NCI-H345 (cell line): ENCODE measurements at places on chromosomes 12 and 14.
A peak's percentile ranks its signal among the peaks of the same experiment; 100 is the strongest.

GRCh38 chr12:94849411-94849976 lies 154.0 kb downstream of the NDUFA12 start:
- no peak for DNase-seq

DNA sequence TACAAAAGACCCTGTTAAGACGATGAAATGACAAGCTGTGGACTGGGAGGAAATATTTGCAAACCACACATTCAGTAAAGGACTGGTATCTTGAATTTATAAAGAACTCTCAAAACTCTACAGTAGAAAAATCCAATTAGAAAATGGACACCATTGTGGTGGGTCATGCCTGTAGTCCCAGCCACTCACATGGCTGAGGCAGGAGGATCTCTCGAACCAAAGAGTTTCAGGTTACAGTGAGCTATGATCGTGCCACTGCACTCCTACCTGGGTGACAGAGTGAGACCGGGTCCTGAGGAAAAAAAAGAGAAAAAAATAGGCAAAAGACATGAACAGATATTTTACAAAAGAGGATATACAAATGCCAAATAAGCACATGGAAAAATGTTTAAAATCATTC lies 41.9 kb downstream of the TTC6 start:
- DNase-seq: no peak

DNA sequence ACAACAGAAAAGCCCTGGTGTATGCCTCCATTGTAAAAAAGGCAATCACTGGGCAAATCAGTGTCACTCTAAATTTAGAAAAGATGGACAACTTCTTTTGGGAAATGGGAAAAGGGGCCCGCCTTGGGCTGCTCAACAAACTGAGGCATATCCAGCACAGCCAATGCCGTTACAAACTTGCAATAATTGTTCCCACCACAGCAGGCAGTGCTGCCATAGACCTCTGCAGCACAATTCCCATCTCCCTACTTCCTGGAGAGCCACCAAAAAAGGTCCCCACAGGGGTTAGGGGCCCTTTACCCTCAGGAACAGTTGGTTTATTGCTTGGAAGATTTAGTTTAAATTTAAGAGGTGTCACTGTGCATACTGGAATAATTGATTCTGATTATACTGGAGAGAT lies 16.4 kb upstream of the OR8S1 start:
- no peak for DNase-seq

GRCh38 chr14:104724407-104724980 lies 465 bp downstream of the ADSS1 start:
- no peak for DNase-seq

DNA sequence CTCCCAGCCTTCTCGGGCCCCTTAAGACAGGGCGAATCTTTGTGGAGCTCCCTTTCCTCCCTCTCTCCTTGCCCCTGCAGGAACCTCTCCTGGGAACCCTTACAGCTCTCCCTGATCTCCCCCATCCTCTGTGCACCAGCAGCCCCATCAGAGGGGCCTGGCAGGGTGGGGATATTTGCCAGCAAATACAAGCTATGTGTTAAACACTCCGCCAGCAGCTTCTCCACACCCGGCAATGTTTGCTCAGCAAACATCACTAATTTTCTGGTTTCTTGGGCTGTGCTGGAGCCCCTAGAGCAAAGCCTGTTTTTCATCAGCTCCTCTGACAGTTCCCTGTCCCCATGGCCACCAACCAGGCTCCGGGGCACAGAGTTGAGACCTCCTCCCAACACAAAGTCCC lies 147.5 kb upstream of the LHX5 start:
- DNase-seq: no peak

DNA sequence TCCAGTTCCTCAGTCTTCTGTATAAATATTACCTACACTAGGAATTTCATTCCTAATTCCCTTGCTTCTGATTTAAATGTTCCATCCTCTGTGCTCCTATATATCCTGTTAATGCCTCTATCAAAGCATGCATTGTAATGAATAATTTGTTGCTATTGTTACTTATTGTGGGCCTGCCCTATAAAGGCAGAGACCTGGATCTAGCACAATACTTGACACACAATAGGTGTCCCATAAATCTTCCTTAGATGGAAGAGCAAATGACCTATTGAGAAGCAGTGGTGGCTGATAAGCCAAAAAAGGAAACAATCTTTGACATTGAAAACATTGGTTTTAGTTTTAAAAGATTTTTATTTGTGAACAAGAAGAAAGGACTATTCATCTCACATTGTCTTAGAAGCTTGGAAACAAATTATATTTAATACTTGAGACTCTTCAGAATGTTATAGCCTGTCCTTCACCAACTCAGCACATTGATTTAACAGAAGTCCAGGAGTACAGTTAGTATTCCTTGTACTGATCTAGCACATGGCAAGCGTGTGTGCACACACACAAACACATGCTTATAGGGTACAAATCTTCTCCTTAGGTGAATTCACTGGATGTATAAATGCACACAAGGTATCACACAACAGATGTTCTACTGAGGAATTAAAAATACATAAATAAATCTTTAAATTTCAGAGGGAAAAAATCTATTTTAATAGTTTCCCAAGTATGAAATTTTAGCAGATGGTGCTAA lies 135.9 kb downstream of the DUSP6 start:
- DNase-seq: no peak

DNA sequence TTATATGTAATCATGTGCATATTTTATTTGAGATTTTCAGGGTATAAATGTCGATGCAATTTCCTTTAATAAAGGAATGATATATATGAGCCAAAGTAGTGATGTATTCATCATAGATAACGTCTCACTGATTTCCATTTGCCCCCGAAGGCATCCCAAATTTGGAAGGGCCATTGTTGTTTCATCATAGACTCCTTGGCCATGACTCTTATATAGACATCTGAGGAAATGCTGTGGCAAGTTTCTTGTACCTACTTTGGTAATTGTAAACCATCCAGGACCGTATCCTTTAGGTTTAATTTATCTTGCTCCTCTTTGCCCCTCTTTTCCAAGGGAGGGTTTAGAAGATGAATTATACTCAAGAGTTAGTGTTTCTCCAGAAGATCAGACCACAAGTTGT lies 84.7 kb downstream of the SAMD4A start:
- no peak for DNase-seq

- DNase-seq: peak; percentile 96
Measured at GRCh38 chr14:61608245-61609165, 86.8 kb upstream of the HIF1A start.

DNA sequence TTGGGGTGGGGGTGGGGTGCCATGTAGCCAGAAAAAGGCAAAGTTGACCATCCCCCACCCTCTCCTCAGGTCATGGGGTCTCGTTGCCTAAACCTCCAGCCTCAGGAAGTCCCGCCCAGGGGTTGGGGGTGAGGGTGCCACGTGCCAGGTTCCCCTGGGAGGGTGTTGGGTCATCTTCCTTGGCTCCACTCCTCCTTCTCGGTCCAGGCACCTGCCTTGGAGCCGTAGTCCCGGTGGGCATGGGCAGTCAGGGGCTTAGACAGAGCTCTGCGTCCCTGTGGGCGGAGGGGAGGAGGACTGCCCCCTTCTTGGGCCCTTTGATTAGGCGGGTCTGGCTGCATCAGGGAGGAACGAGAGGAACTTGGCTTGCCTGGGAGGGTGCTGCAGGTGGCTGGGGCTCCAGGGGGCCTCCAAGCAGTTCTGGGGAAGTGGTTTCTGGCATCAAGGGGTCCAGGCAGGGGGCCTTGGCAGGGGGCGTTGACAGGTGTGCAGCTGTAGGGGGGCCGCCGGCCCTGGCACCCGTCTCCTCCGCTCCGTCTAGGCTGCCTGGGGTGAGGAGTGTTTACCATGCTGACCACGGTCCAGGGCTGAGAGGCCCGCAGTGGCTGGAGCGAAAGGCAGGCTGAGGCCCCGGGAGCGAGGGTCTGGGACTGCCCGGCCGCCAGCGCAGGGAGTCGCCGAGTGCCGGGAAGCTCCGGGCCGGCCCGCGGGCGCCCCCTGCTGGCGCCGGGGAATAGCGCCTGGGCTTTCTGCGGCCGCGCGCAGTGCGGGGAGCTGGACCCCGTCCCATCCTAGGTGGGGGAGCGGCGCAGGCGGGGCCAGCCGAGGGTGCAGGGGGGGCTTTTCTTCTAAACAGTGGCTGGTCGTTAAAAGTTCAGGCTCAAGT lies 7.9 kb downstream of the SETD1B start:
- peak; percentile 79 for DNase-seq

DNA sequence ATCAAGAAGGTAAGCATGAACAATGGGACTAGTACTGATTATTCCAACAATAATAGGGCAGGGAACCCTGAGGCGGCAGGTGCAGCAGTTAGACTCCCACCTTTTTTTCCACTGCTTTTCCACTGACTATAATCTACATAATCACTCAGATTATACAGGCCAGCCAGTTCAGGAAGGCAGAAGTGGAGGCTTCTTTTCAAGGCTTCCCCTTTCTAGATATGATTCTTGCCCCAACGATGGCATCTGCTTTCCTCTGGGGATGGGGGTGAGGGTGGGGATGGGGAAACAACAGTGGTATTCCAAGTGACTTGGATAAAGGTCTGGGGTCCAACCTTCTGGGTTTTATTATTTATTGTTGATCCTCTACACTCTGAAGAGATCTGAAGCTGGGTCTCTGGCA lies 331 bp downstream of the NCKAP1L start:
- DNase-seq: no peak

DNA sequence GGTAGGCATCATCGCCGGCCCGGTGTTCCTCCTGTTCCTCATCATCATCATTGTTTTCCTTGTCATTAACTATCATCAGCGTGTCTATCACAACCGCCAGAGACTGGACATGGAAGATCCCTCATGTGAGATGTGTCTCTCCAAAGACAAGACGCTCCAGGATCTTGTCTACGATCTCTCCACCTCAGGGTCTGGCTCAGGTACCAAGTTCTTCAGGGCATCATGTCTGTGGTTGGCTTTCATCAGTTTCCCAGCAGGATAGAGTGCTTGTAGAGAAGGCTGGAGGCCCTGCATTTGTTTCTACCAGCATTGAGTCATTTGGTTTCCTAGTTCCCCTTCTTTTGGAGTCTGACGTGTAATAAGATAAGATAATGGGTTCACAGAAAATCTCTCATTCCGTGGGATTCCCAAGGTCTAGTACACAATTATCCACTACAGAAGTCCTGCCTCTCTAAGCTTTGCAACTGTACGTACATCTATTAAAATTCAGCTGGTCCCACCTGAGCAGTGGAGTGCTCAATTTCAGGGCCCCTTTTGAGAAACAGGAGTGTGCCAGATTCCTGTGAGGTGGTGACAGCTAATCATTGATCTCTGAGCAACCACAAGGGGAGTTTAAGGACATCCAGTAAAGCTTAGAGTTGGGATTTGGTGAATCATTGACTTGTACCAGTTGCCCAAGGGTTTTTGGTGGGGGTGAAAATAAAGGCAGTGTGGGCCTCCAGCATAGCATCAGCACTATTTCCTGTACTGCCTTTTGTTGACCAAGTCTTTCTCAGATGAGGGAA lies 25.1 kb downstream of the ACVR1B start:
- no peak for DNase-seq

- DNase-seq: no peak
Measured at GRCh38 chr14:99690636-99691035, 6.5 kb downstream of the CYP46A1 start.

DNA sequence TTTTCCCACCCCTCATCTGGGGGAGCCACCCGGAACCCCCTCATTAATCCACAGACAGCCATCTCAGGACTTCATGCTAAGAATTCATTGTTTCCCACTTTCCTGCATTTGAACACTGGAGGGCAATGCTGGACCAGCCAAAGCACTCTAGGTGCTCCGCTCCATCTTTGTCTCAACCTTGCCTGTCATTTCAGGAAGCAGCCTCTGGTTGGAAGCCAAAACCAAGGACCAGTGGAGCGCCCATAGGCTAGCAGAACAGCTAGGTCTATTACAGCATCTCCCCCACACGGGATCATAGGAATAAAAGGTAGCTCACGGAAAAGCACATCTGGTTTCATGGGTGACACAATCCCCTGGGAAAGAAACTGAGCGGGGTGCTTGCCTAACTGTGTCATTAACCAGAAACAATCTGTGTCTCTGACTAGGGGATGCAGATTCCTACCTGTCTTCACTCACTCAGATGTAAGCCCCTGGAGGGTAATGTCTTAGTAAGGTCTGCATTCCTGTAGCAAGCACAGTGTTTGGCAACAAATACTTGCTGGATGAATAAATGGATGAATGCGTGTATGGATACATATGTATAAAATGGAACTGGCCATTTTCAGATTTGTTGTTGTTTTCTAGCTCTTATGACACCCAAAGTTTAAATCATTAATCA lies 197.0 kb downstream of the DAD1 start:
- no peak for DNase-seq

- no peak for DNase-seq
Measured at GRCh38 chr14:32183151-32184058, 18.4 kb upstream of the RNU6-7 start.

DNA sequence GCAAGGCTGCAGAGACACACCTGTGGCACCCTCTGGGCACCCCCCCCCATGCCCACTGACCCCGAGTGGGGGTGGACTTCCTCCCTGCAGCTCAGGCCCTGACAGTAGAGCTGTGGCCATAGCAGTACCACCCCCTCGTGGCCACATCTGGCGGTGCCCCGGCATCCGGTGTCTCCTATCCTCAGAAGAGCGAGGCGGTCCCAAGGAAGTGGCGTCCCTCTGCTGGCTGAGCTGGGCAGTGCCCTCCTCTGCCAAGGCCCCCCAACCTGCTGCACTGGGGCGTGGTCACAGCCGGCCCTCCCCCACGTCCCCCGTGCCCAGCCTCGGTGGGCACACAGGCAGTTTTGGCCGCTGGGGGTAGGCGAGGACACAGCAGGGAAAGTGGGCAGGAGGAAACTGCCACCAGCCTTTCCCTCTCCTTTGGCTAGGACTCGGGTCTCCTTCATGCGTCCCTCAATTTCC lies 6.0 kb upstream of the SLC6A12 start:
- peak; percentile 58 for DNase-seq

- no peak for DNase-seq
Measured at GRCh38 chr14:23694949-23695663, 58.9 kb downstream of the DHRS2 start.

DNA sequence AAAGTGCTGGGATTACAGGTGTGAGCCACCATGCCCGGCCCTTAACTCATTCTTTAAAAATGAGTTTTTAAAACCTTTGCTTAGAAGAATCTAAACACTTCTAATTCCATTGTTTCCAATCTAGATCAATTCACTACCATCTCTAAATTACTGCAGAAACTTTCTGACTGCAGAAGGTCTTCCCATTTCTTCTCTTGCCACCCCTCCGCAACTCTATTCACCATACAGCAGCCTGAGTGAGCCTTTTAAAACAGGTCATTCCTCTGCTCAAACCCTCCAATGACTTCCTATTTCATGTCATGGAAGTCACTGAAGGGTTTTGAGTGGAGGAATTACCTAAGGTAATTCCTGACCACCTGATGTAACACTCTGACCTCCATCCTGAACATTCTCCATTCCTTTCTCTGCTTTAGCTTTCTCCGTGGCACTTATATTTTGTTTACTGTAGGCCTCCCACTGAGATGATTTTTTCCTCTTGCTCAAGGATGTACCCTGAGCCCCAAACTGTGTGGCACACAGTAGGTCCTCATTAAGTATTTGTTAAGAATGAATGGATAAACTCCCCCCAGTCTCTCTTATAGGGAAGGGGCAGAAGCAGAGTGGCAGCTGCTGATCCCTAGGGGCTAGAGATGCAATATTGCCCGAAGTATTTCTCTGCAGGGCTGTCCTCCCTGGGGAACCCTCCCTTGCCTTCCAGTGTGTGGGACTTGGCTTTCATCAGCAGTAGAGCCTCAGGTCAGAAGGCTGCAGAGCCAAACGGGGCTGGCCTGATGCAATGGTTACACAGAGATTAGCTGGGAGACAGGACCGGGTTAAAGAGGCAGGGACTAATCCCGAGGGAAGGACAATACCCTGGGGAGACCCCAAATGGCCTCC lies 1.2 kb downstream of the DDIT3 start:
- no peak for DNase-seq
